Thoracic aorta (tissue), 2 donors: ENCODE measurements at places on chromosomes 13 and 19.
A peak's percentile ranks its signal among the peaks of the same experiment; 100 is the strongest.

DNA sequence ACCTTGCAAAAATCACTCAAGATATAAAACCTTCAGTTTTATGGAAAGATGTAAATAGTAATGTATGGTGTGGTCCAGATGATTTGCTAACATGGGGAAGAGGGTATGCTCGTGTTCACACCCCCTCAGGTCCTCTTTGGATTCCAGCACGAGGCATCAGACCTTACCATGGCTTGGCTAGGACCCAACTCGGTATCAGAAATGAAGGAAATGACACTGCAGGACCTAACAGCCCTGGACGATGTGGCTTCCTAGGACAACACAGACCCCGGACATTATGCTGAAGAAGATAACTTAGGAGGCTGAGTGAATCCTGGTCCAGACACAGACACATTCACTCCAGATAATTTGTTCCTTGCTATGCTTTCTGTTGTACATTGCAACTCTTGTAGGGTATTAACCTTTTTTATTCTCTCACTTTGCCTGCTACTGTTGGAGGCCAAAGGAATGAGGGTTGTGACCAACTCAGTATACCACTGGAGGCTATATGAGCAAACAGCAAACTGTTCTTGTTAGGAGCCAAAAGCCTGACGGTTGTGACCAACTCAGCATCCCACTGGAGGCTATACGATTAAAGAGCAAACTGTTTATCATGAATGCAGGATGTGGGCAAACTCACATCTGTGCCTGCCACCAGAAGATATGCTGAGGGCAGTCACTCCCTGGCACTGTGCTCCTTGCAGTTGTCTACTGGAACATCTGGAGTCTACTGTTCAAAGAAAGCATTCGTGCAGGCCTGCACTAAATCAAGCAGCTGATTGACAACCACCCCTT lies 121.7 kb downstream of the ZNF429 start:
- H3K36me3 ChIP-seq, result no peaks in the 10 kb centered on the region
- no peaks in the 10 kb centered on the region for H3K4me1 ChIP-seq
- H3K27me3 ChIP-seq, result no peaks in the 10 kb centered on the region
- no peak overlapping the region for H3K27ac ChIP-seq
- no peak overlapping the region for H3K4me3 ChIP-seq
- DNase-seq, result no peak

DNA sequence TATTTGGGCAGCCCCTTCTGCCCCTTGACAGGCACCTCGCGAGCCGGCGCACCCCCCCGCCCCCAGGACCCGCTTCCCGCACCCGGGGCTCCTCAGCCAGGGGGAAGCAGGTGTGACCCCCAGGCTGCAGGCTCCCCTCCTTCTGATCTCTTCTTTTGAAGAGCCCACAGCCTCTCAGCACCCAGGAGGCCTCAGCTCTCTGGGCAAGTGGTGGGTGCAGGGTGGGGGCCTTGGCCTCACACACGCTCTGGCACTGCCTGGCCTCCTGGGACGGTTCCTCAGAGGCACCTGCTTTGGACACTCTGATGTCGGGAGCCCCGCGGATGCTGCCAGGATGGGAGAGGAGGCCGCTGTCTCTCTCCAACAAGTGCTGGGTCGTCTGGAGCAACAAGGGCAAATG lies 1.5 kb upstream of the C13orf46 start:
- peak; percentile 1 for DNase-seq
- H3K36me3 ChIP-seq, result peaks cover 32% of the 10 kb centered on the region
- H3K4me1 ChIP-seq, result peaks cover 22% of the 10 kb centered on the region
- no peak overlapping the region for H3K27ac ChIP-seq
- H3K27me3 ChIP-seq, result no peaks in the 10 kb centered on the region

DNA sequence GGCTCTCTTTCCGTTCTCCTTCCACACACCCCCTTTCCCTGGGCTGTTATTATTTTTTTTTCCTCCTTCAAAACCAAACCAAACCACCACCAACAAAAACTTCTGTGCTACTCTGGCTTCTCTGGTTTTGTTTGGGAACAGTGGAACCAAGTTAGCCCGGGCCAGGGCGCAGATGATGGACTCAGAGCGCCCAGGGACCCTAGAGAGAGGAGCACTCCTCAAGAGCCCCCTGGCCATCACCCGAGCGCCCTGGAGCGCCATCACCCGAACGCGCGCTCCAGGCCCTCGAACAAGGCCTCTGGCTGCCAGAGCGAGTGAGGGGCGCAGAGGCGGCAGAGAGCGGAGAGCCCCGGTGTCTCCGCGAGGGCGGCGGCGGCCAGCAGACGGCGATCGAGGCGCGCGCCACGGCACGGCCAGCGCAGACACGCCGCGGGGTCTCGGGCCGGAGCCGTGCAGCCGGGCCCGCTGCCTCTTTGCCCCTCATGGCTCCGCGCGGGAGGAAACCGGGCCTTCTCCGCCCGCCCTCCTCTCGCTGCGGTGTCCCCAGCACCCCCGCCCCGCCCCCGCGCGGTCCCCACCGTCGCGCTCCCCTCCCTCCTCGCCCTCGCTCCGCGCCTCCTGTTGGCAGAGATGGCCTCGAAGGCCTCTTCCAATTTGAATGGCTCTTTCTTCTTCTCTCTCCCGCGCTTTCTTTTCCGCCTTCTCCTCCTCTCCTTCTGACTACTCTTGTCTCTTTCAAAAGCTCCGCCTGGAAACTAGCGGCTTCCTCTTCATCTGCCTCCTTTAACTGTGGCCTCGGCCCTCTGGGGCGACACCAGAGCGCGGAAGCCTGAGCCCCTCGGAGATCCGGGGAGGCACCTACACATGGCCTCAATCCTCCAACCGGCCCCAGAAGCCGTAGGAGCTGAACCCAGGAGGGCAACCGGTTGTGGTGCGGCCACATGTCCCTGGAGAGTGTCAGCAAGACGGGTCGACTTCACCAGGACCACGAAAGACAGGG lies 4.1 kb upstream of the SOX1 start:
- peaks cover 3% of the 10 kb centered on the region for H3K27me3 ChIP-seq
- DNase-seq, result no peak
- no peak overlapping the region for H3K27ac ChIP-seq
- H3K4me1 ChIP-seq, result no peaks in the 10 kb centered on the region
- no peaks in the 10 kb centered on the region for H3K36me3 ChIP-seq

GRCh38 chr13:51539887-51540286 lies 44.4 kb upstream of the WDFY2 start:
- H3K27ac ChIP-seq, result no peak overlapping the region
- no peak for DNase-seq
- no peak overlapping the region for H3K4me3 ChIP-seq
- no peaks in the 10 kb centered on the region for H3K36me3 ChIP-seq
- H3K4me1 ChIP-seq, result no peaks in the 10 kb centered on the region

DNA sequence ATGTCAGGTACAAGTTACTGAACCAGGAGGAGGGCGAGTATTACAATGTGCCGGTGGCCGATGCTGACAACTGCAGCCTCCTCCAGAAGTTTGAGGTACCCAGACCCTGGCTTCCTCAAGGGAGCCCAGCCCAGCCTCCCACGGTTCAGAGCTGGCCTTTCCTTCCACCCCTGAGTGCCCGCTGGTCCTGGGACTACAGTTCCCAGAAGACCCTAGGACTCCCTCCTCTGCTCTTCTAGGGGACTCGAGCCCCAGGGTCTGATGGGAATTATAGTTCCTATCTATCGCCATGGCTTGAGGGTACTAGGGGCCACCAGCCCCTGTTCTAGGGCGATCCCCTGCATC lies 11.0 kb downstream of the PRKCG start:
- H3K4me3 ChIP-seq, result no peak overlapping the region
- H3K36me3 ChIP-seq, result no peaks in the 10 kb centered on the region
- H3K27me3 ChIP-seq, result peaks cover 6% of the 10 kb centered on the region
- H3K4me1 ChIP-seq, result no peaks in the 10 kb centered on the region
- no peak overlapping the region for H3K27ac ChIP-seq

- H3K36me3 ChIP-seq, result no peaks in the 10 kb centered on the region
- H3K4me3 ChIP-seq, result no peak overlapping the region
- no peaks in the 10 kb centered on the region for H3K27me3 ChIP-seq
- H3K4me1 ChIP-seq, result peaks cover 58% of the 10 kb centered on the region
- no peak overlapping the region for H3K27ac ChIP-seq
These were observed 1.5 kb downstream of the WIZ start for GRCh38 chr19:15448044-15448777.

DNA sequence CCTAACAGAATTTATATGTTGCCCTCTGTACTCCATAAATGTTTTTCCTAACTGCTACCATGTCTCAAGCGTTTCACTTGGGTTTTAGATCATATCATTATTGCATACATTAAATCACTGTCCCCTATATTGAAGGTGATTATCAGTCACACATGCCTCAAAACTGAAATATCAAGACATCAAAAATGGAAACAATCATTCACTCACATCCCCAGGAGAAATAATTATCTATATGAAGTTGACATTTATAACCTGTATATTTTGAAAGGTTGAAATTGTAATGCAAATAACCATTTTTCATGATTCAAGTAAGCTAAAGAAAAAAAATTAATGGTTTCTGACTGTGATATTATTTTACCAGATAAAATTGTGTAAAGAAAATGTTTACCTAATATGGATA lies 1695.0 kb downstream of the SLITRK1 start:
- H3K4me3 ChIP-seq, result no peak overlapping the region
- no peak for DNase-seq
- no peaks in the 10 kb centered on the region for H3K27me3 ChIP-seq
- H3K36me3 ChIP-seq, result no peaks in the 10 kb centered on the region
- no peaks in the 10 kb centered on the region for H3K4me1 ChIP-seq

GRCh38 chr19:48501494-48502349 lies 9.9 kb downstream of the LMTK3 start:
- DNase-seq, result no peak
- no peaks in the 10 kb centered on the region for H3K27me3 ChIP-seq
- H3K36me3 ChIP-seq, result no peaks in the 10 kb centered on the region
- H3K27ac ChIP-seq, result no peak overlapping the region
- peak overlapping the region; percentile 21 for H3K4me3 ChIP-seq
- no peaks in the 10 kb centered on the region for H3K4me1 ChIP-seq

DNA sequence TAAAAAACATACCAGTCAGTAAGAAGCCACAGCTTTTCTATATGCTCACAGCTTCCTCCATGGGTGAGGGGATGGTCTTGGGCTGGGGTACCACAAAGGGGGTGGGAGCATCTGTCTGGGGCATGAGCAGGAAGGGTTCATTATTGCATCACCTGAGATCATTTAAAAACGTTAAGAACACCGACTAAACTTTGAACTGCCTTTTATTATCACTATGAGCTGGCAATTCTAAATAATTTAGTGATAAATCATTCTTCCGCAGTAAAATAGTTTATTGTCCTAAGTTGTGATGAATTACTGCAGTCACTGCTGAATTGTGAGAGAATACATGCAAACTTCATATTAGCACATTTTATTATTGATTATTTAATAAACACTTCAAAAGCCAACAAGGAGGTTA lies 71.6 kb downstream of the KL start:
- H3K27ac ChIP-seq, result no peak overlapping the region
- no peaks in the 10 kb centered on the region for H3K4me1 ChIP-seq
- no peaks in the 10 kb centered on the region for H3K36me3 ChIP-seq
- no peak for DNase-seq
- no peak overlapping the region for H3K4me3 ChIP-seq

GRCh38 chr19:49155005-49155819 lies at the start of gene HRC:
Gene HRC (minus strand): TSS chr19:49155396. CDS start chr19:49155237, 159 bp downstream.
- H3K27me3 ChIP-seq, result no peaks in the 10 kb centered on the region
- H3K27ac ChIP-seq, result peak within 1 kb of the TSS; percentile 36
- no peak within 1 kb of the TSS for H3K4me3 ChIP-seq
- no peak for DNase-seq

DNA sequence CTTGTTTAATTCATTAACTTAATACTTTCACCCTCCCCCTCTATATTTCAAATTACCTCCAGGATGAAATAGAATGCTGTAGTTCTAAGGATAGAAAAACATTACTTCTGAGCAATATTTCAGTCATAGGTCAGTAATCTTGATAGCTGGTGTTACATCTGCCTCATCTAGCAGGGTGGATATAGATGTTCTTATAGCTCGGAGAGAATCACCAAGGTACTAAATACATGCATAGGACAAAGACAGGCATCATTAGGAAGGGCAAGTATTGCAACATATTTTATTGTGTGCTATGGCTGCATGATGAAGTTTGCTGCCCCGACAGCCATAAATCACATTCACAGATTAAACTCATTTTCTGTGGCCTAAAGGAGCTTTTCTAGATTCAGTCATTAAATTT lies 601.0 kb downstream of the FGF9 start:
- no peaks in the 10 kb centered on the region for H3K4me1 ChIP-seq
- no peak for DNase-seq
- no peaks in the 10 kb centered on the region for H3K27me3 ChIP-seq

GRCh38 chr13:58566176-58566575 lies 934.6 kb downstream of the PCDH17 start:
- H3K27ac ChIP-seq, result no peak overlapping the region
- H3K4me1 ChIP-seq, result no peaks in the 10 kb centered on the region
- DNase-seq, result no peak
- H3K36me3 ChIP-seq, result no peaks in the 10 kb centered on the region
- no peak overlapping the region for H3K4me3 ChIP-seq

DNA sequence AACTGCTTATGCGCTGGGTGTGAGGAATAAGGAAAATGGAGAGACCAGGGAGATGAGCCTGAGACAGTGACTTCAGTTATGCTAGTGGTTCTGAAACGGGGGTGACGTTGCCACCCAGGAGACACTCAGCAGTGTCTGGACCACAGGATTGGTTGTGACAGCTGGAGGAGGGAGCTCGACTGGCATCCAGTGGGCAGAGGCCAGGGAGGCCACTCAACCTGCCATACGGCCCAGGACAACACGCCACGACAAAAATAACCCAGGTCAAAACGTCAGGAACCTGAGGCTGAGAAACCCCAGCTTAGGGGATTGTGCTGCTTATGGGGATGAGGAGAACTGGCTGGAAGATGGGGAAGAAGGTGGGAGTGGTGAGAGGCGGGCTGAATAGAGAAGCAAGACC lies 10.4 kb downstream of the ZSCAN5A start:
- no peak overlapping the region for H3K27ac ChIP-seq
- DNase-seq, result no peak
- H3K27me3 ChIP-seq, result no peaks in the 10 kb centered on the region
- H3K36me3 ChIP-seq, result peaks cover 12% of the 10 kb centered on the region

- H3K27me3 ChIP-seq, result no peaks in the 10 kb centered on the region
- peaks cover 22% of the 10 kb centered on the region for H3K4me1 ChIP-seq
- no peaks in the 10 kb centered on the region for H3K36me3 ChIP-seq
- DNase-seq, result no peak
- H3K4me3 ChIP-seq, result no peak overlapping the region
These were observed 1.6 kb downstream of the HPN start for GRCh38 chr19:35042954-35043604.

DNA sequence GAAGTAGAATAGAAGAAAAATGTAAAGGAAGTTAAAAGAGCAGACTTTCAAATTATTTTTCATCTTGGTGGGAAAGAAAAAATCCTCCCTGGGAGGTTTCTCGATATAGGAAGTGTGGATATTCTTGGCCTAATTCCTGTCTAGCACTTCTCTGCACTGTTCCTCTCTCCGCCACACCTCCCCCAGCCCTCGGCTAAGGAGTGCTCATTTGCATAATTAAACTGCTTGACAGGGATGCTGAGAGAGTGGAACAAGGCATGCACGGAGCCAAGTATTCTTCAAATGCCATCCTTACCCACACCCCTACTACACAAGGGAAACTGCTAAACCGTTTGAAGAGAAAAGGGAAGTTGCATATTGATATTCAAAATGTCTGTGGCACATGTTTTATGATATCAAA lies 511.0 kb upstream of the HTR2A start:
- H3K4me1 ChIP-seq, result no peaks in the 10 kb centered on the region
- no peak overlapping the region for H3K4me3 ChIP-seq
- H3K36me3 ChIP-seq, result no peaks in the 10 kb centered on the region

- H3K27ac ChIP-seq, result peak overlapping the region; percentile 75
- DNase-seq, result peak; percentile 69
- H3K4me3 ChIP-seq, result peak overlapping the region; percentile 75
- peaks cover 23% of the 10 kb centered on the region for H3K4me1 ChIP-seq
- peaks cover 7% of the 10 kb centered on the region for H3K36me3 ChIP-seq
These were observed 20.2 kb upstream of the ERVV-1 start for GRCh38 chr19:52993342-52994178.

- no peaks in the 10 kb centered on the region for H3K27me3 ChIP-seq
- H3K4me3 ChIP-seq, result no peak overlapping the region
- DNase-seq, result no peak
- H3K4me1 ChIP-seq, result peaks cover 23% of the 10 kb centered on the region
- H3K36me3 ChIP-seq, result no peaks in the 10 kb centered on the region
These were observed 124.2 kb upstream of the SERP2 start for GRCh38 chr13:44249431-44249836.
